GM13976 (cell line): ENCODE measurements at places on chromosomes 7 and 10.

GRCh38 chr10:97882142-97883091 lies 32.8 kb downstream of the GOLGA7B start:
- DNase-seq: no peak

DNA sequence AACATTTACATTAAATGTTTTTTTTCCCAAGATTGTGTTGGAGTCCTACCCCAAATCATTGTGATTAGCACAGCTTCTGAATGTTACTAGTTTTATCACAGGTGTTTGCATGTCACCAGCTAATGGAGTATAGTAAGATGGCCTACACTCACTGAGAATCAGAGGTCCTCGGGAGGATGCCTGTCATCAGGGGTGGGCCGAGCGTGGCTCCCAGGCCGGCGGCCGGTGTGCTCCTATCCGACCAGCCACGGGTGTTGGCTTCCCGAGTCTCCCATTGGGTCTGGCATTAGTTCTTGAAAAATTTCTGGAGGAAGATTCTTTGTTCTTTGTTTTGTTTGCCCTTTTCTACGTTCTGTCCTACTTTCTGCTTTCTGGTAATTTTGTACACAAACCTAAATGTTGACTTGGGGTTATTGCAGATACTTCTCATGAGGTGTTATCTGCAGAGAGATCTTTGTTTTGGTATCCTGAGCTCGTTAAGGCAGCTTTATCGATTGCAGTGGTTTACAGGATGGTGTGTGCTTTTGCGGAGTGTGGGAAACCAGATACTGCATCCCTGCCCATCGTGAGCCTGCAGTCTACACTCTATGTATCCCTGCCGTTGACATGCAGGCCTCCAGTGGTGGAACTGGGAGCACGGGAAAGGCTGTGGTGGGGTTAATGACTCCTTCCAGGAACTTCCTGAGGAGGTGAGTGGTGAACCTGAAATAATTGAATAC lies 67.3 kb upstream of the DNAJB6 start:
- DNase-seq: no peak

DNA sequence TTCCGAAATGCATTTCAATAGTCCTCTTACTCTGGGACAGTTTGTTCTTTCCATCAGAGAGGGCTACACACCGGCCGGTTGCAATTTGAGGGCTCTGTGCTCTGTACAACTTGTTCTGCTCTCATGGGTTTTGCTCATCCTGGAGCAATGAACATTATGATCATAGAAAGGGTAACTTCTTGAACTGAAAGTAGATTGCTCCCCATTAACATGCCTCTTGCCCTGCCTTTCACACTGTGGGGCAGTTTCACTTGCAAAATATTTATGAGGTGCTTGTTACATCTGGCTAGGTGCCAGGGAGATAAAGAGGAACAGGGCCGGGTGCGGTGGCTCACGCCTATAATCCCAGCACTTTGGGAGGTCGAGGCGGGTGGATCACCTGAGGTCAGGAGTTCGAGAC lies 97.3 kb upstream of the MPP7 start:
- no peak for DNase-seq

- DNase-seq: no peak
Observed at GRCh38 chr10:58932126-58932525, 244.3 kb upstream of the PHYHIPL start.

DNA sequence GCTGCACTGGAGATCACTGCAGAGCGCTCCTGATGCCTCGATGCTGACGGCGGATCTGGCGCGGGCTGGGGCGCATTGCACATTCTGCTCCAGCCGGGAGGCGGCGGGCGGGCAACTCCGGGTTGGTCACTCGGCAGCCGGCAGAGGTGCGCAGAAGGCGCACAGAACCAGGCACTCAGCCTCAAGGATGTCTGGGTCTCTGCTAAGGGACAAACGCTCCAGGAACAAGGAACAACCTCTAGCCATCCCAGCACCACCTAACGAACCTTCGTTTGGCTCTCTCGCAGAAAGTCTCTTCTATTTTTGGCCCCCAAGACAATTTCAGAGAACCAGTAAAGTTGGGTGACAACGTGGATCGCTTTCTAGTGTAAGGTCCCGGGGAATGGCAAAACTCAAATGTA lies 254.6 kb downstream of the OTUD1 start:
- peak; percentile 25 for DNase-seq

DNA sequence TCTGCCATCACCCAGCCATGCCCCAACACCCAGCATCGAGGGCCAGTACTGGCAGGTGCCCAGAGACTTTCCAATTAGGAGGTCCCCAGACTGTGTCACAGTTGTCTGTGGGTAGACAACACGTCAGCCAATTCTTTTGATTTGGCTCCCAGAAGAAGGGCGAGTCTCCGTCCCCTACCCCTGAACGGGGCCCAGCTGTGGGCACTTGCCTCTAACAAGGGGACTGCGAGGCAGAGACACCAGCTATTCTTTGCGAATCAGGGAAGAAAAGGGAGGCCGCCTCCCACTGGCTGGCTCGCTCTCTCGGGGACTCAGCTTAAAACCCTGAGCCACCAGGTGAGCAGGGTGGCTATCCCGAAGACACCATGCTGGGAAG lies 167.3 kb downstream of the USP6NL start:
- DNase-seq: no peak

- DNase-seq: no peak
Observed at GRCh38 chr7:30584415-30584814, 10.3 kb upstream of the GARS1 start.

GRCh38 chr10:80769700-80770160 lies 232.0 kb downstream of the SH2D4B start:
- DNase-seq: no peak

- DNase-seq: no peak
Observed at GRCh38 chr10:130463104-130463875, 327.1 kb downstream of the GLRX3 start.

DNA sequence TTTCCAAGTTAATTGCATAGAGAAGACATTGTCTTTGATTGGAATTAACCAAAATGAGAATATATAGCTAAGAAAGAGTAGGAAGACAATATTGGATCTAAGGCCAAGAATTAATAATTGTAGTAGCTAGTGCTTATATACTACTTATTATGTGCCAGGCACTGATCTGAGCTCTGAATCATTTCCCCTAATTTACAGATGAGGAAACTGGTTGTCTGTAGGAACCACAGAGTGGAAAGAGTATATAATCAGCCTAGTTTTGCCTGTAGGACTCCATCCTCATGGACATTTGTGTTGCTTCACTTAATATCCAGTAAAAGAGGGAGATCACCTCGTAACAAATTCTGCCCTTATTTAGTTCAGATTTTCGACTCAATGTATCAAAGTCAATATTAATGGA lies 127.9 kb downstream of the ARID5B start:
- no peak for DNase-seq

- DNase-seq: no peak
Observed at GRCh38 chr10:52145636-52146035, 168.4 kb upstream of the DKK1 start.

- peak; percentile 61 for DNase-seq
Observed at GRCh38 chr7:140640060-140640637, 464 bp downstream of the DENND2A start.
